Kidney (tissue), 22 donors: ENCODE measurements at places on chromosomes 5 and 9. TPM values are rescaled to one million over a fixed set of nuclear protein-coding genes. Genes with fewer than 3 reads are reported as not detected.

EGFLAM gene
- 5.9 TPM for polyA plus RNA-seq

LCN2 gene
- 8.2 TPM for polyA plus RNA-seq

LRRC19 gene
- polyA plus RNA-seq: 17.6 TPM

SPATA31A3 gene
- polyA plus RNA-seq: not detected
